NCI-H526 (cell line): ENCODE measurements at places on chromosomes 6 and 20.

DNA sequence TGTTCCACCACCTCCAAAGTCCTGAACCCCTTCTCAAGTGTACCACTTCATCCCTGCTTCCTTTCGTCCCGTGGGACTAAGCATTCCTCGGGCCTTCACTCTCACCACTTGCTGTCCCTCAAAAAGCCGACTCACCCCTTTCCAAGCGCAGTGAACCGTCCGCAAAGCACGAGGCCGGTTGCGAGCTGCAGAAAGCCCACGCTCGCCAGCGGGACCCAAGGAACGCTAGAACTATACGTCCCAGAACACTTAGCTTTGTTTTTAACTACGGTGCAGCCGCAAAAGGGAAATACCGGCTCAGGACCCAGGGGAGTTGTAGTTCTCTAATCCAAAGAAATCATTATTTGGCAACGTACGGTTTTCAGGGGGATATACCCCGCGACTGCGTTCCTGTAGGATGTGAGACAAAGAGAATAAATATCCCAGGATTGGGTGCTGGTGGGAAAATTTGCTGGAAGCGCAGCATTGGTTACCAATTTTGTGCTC, 416 bp upstream of the POLR1H start:
- peak; percentile 10 for DNase-seq

GRCh38 chr20:49540232-49540620, 27.7 kb downstream of the PTGIS start:
- no peak for DNase-seq

DNA sequence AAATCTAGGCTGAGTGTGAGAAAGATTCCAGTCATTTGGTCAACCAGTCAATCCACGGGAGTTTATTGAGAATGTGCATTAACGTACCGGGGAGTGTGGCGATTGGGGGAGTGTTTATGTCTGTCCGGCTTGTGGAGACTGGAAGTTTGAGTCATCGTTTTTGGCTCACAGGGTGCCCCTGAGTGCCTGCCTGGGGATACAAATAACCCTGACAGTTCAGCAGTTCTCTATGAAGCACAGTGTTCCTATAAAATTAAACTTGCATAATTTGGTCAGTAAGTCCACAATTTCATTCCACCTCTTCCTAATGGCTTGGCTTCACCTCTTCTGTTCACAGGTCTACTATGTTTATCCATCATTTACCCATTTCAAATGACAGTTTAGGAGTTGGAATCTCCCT, 72.6 kb upstream of the PLEKHG1 start:
- DNase-seq: no peak

DNA sequence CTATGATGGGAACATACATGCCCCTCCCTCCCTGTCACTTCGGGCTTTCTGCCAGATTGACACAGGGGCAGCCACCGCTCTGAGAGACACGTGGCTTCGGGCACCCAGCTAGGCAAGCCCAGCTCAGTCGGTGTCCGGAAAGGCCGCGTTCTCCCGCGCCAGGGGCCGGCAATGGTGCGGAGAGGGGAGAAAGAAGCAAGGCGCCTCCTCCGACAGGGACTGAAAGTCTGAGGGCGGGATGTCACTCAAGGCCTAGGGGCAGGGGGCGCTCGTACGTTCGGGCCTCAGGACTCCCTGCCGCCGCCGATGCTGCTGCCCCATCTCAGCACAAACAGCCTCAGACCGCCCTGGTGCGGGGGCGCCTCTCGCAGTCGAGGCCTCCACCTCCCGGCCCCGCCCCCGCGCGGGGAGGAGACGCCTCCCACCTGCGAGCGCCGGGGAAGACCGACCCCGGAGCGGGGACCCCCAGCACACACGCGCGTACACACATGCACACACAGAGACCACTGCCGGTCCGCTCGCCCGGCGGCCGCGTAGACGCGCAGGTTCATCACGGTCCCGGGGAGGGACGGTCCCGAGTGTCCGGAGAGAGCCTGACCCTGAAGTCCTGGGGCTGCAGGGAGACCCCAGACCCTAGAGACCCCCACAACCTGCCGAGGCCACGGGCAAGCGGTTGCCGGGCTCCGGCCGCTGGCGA, 1.9 kb downstream of the GRM4 start:
- DNase-seq: peak; percentile 88

DNA sequence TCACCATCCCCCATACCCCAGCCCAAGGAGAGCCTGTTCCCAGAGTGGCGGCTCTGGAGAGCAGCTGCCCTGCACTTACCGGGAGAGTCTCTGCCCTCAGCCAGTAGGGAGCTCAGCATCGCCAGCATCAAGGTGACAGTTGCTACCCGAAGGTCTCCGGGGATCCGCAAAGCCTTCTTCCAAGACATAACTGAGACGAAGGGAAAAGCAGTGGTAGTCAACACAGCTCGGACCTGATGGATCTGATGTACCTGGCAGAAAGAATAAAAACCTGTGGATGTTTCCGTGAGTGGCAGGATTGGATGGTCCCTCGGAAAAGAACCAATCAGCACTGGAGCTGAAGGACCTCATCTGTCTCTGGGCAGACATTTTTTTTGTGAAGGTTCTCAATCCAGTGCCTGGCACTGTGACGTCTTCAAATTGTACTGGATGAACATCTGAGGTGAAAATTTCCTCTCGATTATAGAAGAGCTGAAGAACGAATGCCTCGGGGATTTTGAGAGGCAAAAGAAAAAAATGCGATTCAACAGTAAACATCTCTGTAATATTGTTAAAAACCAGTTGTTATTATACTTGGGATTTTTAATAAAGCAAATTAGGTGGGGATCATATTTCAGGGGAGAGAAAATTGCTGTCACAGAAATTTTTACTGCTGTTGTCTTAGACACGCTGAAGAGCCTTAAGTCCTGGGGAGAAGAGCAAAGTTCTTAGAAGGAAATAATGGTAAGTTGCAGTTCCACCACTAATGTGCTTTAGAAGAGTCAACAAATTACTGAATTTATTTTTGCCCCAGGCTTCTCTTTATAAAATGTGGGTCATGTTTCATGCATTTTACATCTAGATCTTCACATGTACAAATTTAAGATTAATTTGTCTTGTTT, at the start of gene HLA-DQB1:
Gene HLA-DQB1 (minus strand): TSS at position 238 of the 881 bp plus-strand sequence. CDS start 50 bp downstream, at position 188.
- peak; percentile 21 for DNase-seq

DNA sequence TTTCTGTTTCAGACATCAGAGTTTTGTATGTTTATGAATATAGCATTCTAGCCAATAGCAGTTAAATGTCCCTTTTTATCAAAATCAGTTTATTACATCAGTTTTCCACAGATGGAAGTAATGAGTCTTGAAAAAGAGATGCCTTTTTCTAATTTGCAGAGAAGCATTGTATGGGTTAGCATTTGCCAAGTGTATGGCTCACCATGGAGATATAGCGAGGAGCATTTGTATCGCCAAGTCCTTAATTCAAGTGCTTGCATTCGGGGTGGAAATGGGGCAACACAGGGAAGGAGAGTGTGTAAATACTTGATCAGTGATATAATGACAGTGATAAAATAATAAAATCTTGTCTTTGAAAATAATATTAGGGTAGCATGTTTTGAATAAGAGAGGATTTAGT, 42.9 kb downstream of the TXLNB start:
- DNase-seq: no peak

- DNase-seq: no peak
These were observed 430.7 kb upstream of the KHDRBS2 start for GRCh38 chr6:62716719-62717118.

GRCh38 chr20:15862178-15862577, 711.1 kb downstream of the KIF16B start:
- peak; percentile 63 for DNase-seq

- no peak for DNase-seq
These were observed 15.2 kb upstream of the NOP56 start for GRCh38 chr20:2637246-2637645.

GRCh38 chr20:61857884-61858283, 207.8 kb downstream of the TAF4 start:
- DNase-seq: no peak

DNA sequence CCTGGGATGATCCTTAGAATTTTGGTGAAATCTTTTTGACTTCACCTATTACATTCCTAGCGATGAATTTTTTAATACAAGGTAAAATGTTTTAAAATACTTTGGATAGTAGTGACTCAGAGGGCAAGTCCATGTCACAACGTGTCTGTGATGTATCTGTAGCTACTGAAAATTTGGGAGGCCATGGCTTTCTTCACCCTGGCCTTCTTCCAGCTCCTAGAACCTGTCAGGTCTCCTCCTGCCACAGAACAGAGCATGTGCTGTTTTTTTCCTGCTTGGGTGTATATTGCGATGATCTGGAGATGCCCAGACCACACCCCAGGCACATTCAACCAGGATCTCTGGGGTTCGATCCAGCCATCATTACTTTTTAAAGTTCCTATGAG, 194.4 kb downstream of the BTBD3 start:
- DNase-seq: no peak

DNA sequence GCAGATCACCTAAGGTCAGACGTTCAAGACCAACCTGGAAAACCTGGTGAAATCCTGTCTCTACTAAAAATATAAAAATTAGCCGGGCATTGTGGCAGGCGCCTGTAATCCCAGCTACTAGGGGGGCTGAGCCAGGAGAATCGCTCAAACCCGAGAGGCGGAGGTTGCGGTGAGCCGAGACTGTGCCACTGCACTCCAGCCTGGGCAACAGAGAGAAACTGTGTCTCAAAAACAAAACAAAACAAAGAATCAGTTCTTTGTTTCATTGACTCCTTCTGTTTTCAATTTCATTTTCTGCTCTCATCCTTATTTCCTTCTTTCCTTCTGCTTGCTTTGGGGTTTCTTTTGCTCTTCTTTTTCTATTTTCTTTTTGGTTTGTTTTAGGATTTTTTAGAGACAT, 8.9 kb upstream of the TMEM14C start:
- DNase-seq: no peak

- no peak for DNase-seq
These were observed 48.0 kb downstream of the TMEM170B start for GRCh38 chr6:11585426-11586016.

DNA sequence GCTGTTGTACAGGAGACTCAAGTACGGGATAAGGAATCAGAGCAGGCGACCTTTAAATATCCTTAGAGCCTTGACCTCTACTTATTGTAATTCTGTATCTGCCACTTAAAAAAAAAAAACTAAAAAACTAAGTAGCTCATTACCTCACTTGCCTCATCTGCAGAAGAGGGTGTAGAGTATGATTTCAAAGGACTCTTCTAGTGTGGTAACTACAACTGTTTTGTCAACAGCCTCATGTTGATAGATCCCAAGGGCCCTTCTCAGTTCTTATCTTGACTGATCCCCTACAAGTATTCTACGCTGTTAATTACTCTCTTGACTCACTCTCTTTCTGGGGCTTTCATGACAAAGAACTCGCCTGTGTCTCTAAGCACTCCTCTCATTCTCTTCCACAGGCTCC, 16.7 kb upstream of the PDYN start:
- DNase-seq: no peak

DNA sequence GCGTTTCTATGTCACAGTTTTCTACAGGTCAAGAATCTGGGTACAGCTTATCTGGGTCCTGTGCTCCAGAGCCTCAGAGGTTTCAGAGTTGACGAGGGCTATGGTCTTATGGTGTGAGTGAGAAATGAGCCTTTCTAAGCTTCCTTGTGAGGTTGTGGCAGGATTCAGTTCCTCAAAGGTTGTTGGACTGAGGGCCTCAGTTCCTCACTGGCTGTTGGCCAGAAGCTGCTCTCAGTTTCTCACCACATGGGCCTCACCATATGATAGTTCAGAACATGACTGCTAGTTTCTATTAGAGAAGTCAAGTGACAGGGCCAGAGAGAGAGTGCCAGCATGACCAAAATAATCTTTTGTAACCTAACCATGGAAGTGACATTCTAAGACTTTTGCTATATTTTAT, 96.1 kb downstream of the NUS1 start:
- no peak for DNase-seq

GRCh38 chr6:140083375-140083774, 708.9 kb upstream of the CITED2 start:
- no peak for DNase-seq

- DNase-seq: no peak
These were observed 1.3 kb upstream of the RBBP8NL start for GRCh38 chr20:62428396-62429295.

DNA sequence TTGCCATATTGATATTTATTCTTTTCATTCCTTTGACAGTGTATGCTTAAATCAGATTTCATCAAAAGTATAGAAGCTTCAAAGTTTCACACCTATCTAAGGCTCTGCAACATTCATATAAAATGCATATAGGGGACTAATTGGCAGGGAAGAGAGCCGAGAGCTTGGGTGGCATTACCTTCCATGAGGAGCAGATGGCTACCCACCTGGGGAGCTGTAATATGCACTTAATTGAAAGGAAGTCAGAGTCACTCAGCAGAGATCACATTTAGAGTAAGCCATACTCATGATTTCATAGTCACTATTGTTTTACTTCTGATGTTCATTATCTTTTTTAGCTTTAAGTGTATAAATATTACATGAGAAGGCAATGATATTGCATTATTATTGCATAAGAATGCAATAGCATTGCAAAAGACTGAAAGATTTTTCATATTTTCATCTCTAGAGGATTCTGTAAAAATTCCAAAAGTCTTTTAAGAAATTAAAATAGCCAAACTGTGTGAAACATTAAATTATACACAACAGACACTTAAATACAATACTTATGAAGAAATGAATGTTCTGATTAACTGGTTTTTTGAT, 1305.2 kb downstream of the EPHA7 start:
- no peak for DNase-seq

- no peak for DNase-seq
These were observed 84.2 kb upstream of the ENPP5 start for GRCh38 chr6:46254946-46255345.

GRCh38 chr20:53387983-53388675, 205.5 kb downstream of the ZNF217 start:
- no peak for DNase-seq

GRCh38 chr20:43721429-43722152, 5.2 kb downstream of the GTSF1L start:
- peak; percentile 65 for DNase-seq

DNA sequence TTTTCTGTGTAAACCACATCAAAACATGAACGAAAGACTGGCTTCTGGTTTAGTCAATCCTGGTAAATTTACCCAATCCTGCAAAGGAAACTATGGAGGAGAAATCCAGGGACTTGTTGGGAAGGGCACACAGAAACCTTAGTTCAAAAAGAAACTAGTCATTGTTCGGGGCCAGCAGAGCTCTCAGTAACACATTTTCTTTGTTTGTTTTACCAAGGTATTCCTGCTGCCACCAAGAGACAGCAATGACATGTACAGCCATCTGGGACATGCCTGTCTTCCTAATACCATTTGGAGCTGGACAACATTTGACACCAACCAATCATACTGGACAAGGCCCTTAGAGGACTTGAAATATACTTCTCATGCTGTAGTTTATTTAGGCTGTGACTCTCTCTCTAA, 8.3 kb downstream of the OARD1 start:
- no peak for DNase-seq

- peak; percentile 32 for DNase-seq
These were observed 2.8 kb upstream of the JARID2 start for GRCh38 chr6:15242937-15243614.

DNA sequence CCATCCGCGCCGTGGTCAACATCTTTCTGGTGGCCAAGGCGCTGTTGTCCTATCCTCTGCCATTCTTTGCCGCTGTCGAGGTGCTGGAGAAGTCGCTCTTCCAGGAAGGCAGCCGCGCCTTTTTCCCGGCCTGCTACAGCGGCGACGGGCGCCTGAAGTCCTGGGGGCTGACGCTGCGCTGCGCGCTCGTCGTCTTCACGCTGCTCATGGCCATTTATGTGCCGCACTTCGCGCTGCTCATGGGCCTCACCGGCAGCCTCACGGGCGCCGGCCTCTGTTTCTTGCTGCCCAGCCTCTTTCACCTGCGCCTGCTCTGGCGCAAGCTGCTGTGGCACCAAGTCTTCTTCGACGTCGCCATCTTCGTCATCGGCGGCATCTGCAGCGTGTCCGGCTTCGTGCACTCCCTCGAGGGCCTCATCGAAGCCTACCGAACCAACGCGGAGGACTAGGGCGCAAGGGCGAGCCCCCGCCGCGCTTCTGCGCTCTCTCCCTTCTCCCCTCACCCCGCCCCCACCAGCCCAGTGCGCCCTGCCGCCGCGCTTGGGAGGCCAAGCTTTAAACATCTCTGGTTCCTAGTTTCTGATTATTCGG, 4.0 kb downstream of the SLC32A1 start:
- DNase-seq: no peak
